ENCODE measurements at places on chromosomes 6 and 20.

DNA sequence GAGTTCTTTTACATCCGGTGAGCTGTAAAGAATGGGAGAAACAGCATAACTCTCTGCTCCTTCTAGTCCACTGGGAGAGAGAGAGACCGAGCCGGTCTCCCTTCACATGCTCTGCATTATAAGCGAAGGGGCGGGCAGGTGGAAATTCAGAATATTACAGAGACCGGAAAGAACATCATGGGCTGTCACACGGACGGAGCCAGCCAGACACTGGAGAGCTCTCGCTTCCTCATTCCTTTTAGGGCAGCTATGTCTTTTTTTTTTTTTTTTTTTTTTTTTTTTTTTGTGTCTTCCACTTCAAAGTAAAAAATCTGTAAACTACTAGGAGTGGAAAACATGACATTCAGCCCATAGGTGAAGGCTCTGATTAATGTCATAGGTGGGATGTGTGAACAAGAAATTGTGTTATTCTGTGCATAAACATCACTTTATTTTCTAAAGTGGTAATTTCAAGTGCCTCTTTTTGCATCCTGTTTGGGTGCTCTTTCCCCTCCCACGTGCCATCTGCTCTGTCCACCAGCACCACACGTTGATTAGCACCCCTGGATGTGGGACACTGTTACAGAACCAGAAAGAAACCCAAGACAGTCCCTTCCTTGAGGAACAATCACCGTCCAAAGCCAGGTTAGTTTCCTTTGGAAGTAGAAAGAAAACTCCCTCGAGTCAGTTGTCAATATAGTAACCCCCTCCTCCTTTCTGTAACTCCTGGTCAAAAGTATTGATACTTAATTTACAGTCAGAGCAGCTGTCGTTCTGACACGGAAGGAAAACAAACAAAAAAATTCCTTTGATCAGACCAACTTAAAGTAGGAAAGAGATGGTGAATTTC lies at the start of gene TAGAP:
TSS of gene TAGAP (minus strand) at position 93 of the 829 bp plus-strand sequence. CDS start 845 bp downstream, outside the sequence.
- DNase-seq = no peak

DNA sequence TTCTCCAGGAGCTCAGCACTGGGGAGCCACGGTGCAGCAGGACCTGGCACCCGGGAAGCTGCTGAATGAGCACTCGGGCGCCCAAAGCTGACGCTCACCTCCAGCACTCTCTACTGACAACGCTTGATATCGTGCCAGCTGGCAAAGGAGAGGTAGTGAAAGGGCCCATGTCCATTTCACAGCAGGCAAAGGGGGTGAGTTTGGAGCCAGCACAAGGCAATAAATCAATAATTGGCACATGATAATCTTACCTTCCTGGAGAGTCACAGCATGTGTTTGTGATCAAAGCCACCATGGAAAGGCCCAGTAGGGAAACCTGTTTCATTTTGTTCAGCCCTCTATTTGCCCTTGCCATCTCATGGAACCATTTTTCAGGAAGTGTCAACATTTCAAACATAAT lies 23.3 kb upstream of the SMIM26 start:
- no peak for DNase-seq

DNA sequence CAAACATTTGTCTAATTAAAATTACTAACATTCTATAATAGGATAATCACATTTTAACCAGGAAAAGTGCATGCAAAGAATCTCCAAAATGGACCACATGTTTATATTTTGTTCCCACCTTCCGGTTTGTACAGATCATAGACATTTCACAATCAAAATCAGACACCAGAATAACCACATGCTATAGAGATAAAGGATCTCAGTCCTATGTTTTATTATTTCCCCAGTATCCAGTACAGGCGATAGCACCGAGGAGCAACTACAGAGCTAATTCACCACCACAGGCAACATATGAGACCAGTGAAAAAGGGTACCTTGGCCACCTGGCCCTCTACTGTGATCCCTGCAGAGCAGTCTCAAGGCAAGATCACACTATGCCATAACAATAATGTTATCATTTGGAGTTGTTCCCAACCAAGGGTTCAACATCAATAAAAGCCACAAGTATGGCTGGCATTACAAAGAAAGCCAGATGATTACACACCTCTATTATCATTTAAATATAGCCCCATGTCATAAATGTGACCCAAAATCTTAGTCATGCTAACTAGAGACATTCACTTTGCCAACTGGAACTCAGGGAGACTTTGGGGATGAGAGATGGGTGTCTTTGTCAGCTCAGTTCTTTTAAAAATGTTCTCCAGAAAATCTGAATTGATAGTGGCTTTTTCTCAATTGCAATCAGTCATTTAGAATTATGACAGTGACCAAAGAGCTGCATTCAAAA lies 46.7 kb downstream of the RALGAPA2 start:
- no peak for DNase-seq

DNA sequence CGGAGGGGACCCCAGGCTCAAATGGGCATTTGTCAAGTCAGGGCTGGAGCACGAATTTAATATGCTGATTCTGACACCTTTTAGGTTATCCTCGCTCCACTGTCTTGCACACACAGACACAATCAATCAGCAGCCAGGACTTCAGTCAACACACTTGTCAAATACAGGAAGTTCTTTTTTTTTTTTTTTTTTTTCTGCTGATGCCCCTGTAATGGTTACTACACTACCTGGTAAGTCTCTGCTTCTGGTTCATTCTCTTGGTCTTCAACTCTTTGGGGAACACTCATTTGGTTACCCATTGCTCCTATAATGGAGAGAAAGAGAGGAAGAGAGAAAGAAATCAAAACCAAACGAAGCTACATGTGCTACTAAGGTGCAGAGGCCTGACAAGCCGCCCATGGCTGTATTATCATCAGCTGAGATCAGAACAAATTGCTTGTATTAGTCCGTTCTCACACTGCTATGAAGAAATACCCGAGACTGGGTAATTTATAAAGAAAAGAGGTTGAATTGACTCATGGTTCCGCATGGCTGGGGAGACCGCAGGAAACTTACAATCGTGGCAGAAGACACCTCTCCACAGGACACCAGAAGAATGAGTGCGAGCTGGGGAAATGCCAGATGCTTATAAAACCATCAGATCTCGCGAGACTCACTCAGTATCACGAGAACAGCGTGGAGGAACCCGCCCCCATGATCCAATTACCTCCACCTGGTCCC lies 11.8 kb downstream of the BCAS1 start:
- DNase-seq = no peak

DNA sequence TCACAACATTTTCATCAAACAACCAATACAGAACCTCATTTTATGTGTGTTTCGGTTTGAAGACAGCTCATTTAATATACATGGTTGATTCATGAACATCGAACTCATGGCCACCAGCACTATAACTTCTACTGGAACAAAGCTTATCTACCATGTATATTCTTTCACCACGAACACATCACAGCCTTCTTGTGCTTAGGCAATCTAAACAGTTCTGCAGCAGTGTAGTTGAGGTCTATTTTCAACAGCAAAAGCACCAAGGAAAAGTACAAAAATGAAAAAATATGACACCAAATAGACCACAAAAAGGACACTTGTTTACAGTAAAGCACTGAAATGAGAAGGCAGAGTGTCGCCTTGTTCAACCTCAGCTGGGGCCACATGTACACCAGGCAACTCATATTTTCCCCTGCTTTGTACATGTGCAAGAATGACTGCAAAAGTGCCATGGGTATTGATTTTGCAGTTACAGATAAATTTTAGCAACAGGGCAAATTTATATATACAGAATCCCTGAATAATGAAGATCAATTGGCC lies 25.8 kb upstream of the KCNK5 start:
- DNase-seq = no peak

- DNase-seq = no peak
These were observed 24.1 kb downstream of the ALDH8A1 start for GRCh38 chr6:134925800-134926199.

GRCh38 chr6:10412461-10413261 lies 2.2 kb downstream of the TFAP2A start:
- DNase-seq = no peak

- no peak for DNase-seq
These were observed 2.5 kb upstream of the MANEA start for GRCh38 chr6:95574811-95575210.

- no peak for DNase-seq
These were observed 153.9 kb downstream of the DHX35 start for GRCh38 chr20:39116020-39116419.

- no peak for DNase-seq
These were observed 95.0 kb downstream of the FOXC1 start for GRCh38 chr6:1704711-1705110.

GRCh38 chr6:141938664-141939063 lies 194.1 kb upstream of the GJE1 start:
- no peak for DNase-seq

DNA sequence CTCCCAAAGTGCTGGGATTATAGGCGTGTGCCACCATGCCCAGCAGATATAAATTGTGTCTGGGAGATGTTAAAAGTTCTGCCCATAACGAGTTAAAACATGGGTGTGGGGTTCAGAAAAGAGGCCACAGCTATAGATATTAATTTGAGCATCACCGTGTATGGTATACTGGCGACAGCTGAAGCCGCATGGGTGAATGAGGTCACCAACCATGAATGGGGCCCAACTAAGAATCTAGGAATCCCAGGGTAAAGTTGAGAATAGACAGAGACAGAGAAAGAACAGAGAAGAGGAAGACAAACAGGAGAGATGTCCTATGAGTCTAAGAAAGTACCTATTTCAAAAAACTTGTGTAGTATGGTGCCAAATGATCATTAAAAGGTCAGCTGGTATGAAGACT lies 50.9 kb downstream of the ILRUN start:
- no peak for DNase-seq

GRCh38 chr6:123575188-123575587 lies 61.6 kb downstream of the TRDN start:
- DNase-seq = no peak

GRCh38 chr6:47321577-47321976 lies 11.9 kb upstream of the TNFRSF21 start:
- no peak for DNase-seq

DNA sequence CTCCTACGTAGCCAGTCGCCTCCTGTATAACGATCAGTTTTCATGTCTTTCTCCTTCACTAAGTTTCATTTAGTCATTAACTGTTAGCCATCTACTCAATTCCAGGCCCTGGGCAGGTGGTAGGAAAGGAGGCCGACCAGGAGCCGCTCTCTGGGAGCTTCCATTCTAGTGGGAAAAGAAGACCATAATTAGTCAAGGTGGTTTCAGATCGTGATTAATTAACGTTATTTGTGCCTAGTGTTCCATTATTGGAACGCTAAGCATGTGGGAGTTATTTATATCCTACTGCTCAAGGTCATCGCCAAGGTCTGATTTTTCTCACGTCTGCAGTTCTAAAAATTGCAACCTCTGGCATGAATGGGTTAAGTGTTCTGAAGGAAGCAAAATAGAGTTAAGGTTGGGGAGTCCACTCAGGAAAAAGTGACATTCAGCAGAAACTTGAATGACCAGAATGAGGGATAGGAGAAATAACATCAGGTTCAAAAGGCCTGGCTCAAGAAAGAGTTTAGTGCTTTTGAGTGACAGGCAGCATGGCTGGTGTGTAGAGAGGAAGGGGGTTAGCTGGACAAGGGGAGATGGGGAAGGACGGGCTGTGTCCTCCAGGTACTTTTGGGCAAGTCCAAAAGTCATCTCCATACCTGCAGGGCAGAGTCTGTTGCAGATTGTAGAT lies 812 bp downstream of the SLC9A8 start:
- no peak for DNase-seq

GRCh38 chr6:57469072-57469471 lies 151.6 kb downstream of the PRIM2 start:
- no peak for DNase-seq

DNA sequence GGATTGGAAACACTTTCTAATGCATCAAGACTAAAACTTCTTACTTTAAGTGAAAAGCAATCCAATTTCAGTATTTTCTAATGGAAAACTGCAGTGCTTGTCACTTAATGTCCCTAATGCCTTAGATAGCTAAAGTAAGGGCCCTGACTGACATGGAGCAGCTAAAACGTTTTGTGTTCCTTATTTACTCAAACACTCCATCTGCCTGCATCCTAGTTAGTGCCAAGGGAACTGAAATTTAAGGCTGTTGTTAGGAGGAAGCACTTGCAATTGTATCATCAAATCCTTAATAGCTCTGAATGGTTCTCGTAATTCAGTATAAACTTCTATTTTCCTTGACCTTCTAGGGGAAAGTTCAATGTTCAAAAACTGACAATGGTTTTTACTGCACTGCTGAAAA lies 127.4 kb downstream of the GJA10 start:
- no peak for DNase-seq

- DNase-seq = no peak
These were observed 150.7 kb upstream of the SYNDIG1 start for GRCh38 chr20:24318569-24319352.

GRCh38 chr20:51540580-51540979 lies 1.9 kb downstream of the NFATC2 start:
- DNase-seq = no peak

DNA sequence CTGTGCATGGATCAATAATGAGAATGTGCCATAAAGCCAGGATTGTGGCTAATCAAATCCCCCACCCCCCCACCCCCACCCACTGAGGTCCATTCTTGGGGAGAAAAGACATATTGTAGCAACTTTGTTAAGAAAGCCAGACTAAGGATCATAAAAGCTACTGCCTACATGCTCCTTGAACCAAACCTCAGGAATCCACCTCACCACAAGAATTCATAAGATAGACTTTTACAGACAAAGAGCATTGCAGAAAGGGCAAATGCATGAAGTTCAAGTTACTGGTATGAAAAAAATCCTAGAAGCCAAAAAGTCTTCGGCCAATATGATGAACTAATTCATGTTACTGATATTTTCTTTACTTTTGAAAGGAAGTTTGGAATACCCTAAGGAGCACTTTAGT lies 187.9 kb upstream of the ARID1B start:
- DNase-seq = no peak

DNA sequence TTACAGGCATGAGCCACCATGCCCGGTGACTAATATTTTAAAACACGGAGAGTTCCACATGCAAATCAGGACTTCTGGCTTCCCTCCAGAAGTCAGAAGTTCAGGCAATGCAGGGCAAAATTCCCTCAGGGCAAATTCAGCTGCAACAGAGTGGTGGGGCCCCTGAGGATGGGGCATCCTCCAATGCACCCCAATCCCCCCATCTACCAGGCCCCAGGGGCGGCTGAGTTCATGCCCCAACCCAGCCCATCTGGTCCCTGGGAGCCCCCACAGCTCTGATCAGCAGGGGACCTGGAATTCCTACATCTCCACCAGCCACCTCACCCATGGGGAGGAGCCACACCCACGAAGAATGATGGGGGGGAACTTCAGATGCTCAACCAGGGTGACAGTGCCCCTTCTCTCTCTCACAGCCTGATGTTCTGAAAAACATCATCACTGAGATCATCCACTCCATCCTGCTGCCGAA lies 22.6 kb downstream of the BPIFB1 start:
- DNase-seq = no peak

- no peak for DNase-seq
These were observed 387.1 kb downstream of the THBS2 start for GRCh38 chr6:168866534-168866933.

Measured in NCI-H510A (cell line).